ENCODE measurements at places on chromosomes 11 and 22.
A peak's percentile ranks its signal among the peaks of the same experiment; 100 is the strongest.

GRCh38 chr11:78914503-78914902 lies 339.8 kb upstream of the NARS2 start:
- DNase-seq: no peak

GRCh38 chr11:22543261-22543660 lies 82.4 kb downstream of the FANCF start:
- DNase-seq: no peak

DNA sequence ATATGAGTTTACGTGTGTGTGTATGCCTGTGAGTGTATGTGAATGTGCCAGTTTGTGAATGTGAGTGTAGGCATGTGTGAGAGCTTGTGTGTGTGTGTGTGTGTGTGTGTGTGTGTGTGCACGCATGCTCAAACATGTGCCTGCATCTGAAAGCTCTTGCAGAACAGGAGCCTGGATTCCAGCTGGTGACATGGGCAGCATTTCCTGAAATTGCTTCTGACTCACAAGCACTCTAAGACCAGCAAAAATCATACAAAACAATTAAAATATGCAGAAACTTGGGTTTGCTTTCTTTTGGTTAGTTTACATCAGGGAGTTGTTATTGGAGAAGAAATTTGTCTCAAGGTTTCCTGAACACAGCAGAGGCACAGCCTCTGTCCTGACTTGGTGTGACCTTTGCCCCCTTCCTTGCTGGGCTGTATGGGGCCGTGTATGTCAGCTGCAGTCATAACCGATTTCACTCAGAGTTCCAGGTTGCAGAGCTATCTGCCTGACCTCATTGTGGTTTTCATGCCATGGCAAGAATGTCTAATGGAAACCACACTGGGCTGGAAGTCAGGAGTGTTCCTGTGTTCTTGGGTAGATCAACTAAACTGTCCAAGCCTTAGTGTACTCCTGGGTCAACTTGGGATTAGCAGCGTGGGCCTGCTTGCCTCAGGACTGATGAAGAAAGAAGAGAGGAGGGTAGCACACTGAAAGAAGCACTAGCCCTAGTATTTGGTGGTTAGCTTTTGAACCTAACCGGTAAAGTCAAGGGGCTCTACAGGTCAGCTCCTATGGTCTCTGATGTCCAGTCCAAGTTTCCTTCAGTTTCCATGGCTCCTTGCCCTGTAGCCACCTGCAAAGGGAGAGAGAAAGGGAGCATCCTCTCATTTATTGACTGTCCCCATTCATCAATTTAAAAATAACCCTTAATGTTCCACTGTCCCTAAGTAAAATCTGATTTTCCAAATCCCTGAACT lies 143.7 kb downstream of the SNX19 start:
- DNase-seq: peak; percentile 89

GRCh38 chr11:133928628-133929059 lies 28.1 kb downstream of the IGSF9B start:
- peak; percentile 65 for DNase-seq

- DNase-seq: peak; percentile 10
Measured at GRCh38 chr11:1199751-1200610, 22.9 kb upstream of the MUC5B start.

All from mammary epithelial cell (primary cell).